Fibroblast of skin of right biceps (primary cell): ENCODE measurements at places on chromosomes 7 and 10.

- DNase-seq, result no peak
These were observed 148.1 kb downstream of the PAXIP1 start for GRCh38 chr7:154854836-154855235.

GRCh38 chr7:150977382-150978125, 567 bp downstream of the KCNH2 start:
- no peak for DNase-seq

- no peak for DNase-seq
These were observed 27.8 kb downstream of the HEPACAM2 start for GRCh38 chr7:93198472-93198871.

DNA sequence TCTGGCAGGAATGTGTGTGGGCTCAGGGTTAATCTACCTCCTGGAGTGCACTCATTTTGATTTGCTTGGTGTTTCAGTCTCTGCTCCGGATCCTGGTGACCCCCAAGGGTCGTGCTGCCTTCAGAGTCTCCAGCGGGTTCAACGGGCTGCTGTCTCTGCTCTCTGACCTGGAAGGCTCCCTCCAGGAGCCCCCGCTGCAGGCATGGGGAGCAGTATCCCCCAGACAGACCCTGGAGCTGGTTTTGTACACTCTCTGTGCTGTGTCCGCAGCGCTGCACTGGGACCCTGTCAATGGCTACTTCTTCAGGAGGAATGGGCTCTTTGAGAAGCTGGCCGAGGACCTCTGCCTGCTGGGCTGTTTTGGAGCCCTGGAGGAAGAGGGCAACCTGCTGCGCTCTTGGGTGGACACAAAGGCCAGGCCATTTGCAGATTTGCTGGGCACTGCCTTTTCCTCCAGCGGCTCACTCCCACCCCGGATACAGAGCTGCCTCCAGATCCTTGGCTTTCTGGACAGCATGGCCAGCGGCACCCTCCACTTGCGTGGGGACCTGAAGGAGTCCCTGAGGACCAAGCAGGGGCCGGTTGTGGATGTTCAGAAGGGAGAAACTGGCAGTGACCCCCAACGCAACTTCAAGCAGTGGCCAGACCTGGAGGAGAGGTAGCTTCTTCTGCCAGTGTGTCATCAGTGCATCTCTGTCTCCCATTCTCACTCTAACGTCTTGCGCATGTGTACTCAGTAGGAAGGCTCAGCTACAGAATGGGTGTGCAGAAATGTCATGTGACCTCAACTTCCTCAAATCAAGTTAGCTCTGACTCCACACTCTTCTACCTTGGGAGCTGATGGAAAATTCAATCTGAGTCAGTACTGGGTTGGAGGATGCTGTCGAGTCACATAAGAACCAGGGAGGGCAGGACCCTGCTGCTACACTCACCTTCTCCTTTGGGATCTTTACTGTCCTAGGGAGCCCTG, 58.5 kb downstream of the WDFY4 start:
- DNase-seq, result no peak

DNA sequence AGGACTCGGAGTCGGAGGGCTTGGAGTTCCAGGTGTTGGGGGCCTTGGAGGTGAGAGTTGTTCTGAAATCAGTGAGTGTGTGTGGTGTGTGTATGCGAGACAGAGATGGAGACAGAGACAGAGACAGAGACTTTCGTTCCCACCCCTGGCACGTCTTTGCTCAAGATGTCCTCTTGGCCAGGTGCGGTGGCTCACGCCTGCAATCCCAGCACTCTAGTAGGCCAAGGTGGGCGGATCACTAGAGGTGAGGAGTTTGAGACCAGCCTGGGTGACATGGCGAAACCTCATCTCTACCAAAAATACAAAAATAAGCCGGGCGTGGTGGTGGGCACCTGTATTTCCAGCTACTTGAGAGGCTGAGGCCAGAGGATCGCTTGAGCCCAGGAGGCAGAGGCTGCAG, 20.0 kb upstream of the LIMK1 start:
- DNase-seq, result no peak

DNA sequence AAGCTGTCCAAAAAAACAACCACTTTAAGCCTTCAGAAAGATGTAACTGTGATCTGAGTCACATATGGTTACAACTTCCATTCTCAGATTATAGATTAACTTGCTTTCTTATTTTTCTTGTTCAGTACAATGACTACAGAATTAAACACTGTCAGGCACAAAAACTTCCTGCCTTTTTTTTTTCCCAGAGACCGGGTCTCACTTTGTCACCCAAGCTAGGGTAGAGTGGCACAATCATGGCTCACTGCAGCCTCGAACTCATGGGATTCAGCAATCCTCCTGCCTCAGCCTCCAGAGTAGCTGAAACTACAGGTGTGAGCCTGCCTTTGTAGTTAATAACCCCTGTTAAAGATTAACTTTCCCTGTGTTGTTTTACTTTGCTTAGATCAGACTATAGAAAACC, 163.2 kb downstream of the AVL9 start:
- no peak for DNase-seq

GRCh38 chr10:59176241-59177030, at the start of gene PHYHIPL:
PHYHIPL (plus strand) TSS chr10:59176643; CDS start chr10:59176854, 211 bp downstream.
- DNase-seq, result no peak
